HuH-7 (cell line): ENCODE measurements at places on chromosomes 7 and 10.

- no peak for DNase-seq
Measured at GRCh38 chr10:113230011-113230610, 280.1 kb downstream of the TCF7L2 start.

- DNase-seq, result no peak
Measured at GRCh38 chr7:117825132-117825531, 48.1 kb downstream of the CTTNBP2 start.

GRCh38 chr7:18221377-18222293 lies 194.0 kb upstream of the PRPS1L1 start:
- no peak for DNase-seq

DNA sequence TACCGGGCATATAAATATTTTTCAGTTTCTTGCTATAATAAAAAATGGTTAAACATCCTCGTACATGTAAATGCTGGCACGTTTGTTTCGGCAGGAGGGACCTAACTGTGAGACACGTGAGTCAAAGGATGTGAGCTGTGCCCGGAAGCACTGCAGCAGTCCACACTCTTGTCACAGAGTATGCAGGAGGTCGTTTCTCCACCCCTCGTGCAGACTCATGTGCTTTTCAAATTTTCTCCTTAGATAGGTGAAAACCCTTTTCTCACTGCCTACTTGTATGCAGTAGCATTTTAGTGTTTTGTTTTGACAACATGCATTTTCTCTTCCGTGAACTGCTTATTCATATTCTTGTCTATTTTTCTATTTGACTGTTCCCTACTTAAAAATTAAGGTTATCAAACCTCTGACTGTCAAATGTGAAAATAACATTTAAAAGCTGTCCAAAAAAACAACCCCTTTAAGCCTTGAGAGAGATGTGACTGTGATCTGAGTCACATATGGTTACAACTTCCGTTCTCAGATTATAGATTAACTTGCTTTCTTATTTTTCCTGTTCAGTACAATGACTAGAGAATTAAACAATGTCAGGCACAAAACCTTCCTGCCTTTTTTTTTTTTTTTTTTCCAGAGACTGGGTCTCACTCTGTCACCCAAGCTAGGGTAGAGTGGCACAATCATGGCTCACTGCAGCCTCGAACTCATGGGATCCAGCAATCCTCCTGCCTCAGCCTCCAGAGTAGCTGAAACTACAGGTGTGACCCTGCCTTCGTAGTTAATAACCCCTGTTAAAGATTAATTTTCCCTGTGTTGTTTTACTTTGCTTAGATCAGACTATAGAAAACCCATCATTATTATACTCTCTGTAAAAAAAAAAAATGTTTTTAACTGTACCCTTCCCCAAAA lies 45.1 kb downstream of the DPY19L1 start:
- DNase-seq, result no peak

GRCh38 chr7:132179681-132180080 lies 396.6 kb downstream of the PLXNA4 start:
- DNase-seq, result no peak

- no peak for DNase-seq
Measured at GRCh38 chr10:124728830-124729661, 15.1 kb downstream of the FAM53B start.

DNA sequence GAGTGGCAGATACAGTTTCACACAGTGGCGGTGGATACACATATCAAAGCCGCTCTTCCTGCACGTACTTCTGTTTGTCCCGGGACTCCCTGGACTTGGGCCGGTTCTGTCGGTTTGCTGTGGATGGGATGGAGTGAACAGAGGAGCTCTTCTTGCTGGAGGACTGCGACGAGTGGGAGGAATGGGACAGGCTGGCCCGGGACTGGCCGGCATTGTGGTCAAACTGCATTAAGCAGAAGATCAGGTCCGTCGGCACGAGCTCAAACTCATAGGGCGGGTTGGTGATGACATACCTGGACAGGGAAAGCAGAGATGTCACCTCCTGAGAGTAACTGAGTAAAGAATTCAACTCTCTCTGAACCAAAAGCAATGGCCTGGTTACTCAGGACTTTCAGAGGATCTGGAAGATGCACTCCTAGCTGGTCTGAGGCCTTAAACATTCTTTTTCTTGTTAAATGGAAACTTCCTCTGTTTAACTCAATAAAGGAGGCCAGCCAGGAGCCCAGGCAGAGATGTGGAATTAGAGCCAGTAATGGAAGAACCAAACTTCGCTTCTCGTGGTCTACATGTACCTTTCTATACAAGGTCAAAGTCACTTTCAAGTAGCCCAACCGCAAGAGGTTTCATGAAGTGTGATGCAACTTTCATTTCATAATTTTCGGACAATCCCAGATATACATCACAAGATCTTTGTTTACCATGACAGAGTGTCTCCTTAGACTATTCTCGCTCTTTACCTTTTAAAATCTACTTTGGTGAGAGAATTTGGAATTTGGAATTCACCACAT lies 750.2 kb downstream of the KCNMA1 start:
- no peak for DNase-seq

- peak; percentile 88 for DNase-seq
Measured at GRCh38 chr7:100130608-100131453, 4.1 kb downstream of the MBLAC1 start.

- peak; percentile 18 for DNase-seq
Measured at GRCh38 chr10:96093948-96094347, 36.1 kb upstream of the ZNF518A start.

DNA sequence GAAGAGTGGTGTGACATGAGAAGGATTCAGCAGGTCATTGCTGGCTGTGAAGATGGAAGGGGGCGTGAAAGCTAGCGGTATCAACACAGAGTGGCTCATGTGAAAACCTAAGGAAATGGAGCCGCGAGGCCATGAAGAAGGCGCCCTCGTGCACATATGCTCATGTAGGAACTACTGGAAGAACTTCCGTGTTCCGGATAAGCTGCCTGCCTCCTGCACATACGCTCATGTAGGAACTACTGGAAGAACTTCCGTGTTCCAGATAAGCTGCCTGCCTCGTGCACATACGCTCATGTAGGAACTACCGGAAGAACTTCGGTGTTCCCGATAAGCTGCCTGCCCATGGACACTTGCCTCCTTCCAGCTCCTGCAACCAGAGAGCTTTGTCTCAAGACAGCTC lies 179.1 kb downstream of the SDK1 start:
- DNase-seq, result no peak

GRCh38 chr7:133861876-133862275 lies 265.3 kb upstream of the LRGUK start:
- DNase-seq, result no peak

- no peak for DNase-seq
Measured at GRCh38 chr10:123527151-123527550, 139.0 kb upstream of the GPR26 start.

GRCh38 chr7:41051535-41051934 lies 651.4 kb downstream of the INHBA start:
- no peak for DNase-seq

DNA sequence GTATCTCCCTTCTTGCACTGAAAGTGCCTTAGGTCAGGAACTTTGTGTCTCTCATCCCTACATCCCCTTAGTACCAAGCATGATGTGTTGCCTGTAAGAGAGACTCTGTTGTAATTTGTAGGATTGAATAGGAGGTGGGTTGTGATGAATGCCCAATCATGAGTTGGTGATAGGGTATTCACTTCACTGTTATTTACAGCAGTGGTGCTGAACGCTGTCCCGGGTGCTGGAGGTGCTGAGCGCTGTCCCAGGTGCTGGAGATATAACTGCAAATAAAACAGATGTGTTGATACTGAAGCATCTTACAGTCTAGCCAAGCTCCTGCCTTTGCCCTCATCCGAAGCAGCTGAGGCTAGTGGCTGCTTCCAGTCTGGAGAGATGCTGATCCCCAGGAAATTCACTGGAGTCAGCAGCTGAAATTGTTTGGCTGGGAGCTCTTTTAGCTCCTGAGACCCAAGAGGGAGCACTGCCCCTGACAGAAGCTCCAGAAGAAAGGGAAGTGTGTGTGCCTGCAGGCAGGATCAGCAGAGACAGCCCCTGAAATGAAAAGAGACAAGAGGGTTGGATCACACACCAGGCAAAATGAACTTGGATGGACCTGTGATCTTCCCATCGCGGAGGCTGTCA lies 183.4 kb downstream of the SORCS3 start:
- peak; percentile 2 for DNase-seq

DNA sequence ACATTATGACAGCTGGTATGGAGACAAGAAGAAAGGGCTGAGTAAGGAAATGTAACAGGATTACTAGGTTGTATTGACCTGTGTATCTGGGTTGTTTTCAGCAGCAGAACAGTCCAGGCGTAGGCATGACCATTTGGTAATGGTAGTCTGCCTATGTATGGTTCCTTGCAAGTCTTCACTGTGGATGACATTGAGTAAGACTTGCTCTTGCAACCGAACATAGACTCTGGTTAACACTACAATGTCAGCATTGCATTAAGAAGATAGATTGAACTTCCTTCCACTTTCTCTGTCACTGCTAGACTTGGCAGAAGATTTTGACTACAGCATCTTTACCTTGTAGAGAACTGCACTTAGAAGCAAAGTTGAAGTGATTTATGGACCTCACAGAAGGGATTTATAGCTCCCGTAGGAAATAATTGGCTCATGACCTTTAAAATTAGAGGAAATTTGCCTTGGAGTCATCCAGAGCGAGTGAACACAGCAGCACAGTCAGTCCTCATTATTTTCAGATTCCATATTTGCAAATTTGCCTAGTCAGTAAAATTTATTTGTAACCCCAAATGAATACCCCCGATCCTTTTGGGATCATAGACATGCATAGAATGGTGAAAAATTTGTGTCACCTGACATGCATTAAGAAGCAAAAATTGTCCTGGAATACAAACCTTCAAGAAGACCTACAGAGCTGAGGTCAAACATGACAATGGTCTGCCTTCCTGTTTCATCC lies 79.6 kb upstream of the STRIP2 start:
- no peak for DNase-seq

DNA sequence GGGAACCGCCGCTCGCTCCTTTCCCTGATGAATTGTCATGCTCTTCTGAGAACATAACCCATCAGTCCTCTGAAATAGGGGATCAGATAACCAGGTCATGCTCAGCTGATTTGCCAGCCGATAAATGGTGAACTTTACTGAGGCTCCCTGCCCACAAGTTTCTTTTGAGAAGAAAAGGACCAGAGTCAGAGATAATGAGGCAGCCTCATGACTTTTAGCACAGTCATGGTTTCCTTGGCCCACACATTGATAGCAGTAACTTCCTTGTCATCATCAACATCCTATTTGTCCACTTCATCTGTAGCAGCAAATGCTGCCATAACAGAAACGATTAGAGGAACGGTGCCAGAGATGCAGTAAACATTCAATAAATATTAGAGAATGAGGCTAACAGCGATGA lies 509.0 kb downstream of the GATA3 start:
- DNase-seq, result no peak

GRCh38 chr7:92934096-92934495 lies 97.7 kb upstream of the CDK6 start:
- DNase-seq, result no peak

- no peak for DNase-seq
Measured at GRCh38 chr7:498678-499641, 20.7 kb downstream of the PDGFA start.

GRCh38 chr7:67267914-67268313 lies 271.3 kb downstream of the TYW1 start:
- no peak for DNase-seq

DNA sequence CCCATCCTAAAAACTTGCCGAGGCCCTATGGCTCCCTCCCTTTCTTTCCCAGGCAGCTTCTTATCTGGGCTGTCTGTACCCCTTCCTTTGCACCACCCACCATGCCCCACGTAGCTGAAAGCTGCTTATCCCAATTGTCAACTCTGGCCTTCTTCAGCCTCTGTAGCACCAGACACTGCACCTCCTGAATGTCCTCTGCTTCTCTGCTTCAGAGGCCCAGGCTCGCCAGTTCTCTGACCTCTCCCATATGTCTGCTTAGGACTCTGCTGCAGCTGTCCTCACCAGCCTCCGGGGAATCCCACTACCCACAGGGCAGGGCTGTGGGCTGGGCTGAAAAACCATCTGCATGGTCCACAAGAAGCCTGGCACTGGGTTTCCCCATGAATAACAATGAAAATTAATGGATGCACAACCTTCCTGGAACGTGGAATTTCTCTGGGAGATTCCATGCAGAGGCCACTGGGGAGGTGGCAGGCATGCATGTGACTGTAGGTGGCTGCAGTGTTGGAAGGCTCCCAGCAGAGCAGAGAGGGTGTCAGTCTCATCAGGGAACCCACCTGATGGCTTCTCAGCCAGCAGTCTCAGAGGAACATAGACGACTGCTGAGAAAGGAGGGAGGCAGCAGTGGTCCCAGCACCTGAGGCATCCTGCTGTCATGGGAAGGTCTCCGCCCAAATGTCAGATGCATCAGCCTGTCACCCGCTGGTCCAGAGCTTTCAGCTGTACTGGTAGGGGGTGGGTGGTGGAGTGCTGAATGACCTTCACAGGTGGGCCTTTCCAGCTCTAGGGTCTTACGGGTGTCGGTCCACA lies 16.8 kb upstream of the SH2D4B start:
- no peak for DNase-seq

GRCh38 chr7:27303026-27303425 lies 60.4 kb downstream of the EVX1 start:
- no peak for DNase-seq

DNA sequence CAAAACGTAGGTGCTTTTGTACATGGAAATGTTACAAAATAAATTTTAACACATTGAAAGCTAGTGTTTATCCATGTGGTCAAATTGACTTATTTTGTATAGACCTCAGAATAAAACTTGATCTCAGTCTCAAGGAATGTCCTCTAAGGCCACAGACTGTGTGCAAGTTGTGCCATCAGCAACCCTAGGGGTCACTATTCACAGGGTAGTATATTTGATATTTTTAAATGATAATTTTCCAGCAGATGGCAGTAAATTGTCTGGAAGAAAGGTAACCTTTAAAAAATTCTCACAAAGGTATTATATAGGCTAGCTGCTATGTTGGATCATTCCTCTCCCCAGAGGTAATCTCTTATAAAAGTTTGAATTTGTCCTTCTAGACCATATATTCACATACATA lies 12.9 kb upstream of the SNX10 start:
- DNase-seq, result no peak

DNA sequence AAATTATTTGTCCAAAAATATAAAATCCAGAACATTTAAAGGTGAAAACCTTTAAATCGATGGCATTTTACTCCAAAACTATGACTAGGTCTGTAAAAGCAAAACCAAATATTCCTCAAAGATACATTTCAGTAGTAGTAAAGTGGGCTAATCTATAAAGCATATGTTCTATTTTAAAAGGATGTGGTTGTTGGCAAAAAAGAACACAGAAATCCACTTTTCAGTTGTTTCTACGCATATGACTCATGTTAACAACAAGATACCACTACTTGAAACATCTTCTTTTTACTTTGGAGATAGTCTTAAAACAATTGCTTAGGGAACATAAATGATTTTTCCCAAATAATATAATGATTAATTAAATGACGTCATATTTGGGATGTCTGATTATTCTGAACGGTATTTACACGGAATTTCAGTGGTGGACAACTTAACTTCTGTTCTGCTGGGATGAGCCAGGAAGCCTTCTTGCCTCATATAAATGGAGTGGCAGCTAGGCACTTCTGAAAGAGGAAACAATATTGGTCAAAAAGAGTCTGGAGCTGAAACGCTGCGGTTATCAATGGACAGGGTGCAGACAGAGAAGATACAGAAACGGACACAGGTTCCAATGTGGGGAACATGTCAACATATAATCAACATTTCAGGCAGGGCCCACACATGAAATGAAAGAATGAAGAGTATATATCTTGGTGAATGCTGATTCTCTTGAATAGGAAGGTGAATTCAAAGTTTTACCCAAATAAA lies 78.5 kb downstream of the ETV1 start:
- DNase-seq, result no peak

- DNase-seq, result no peak
Measured at GRCh38 chr10:76540786-76541185, 1096.8 kb downstream of the KCNMA1 start.

- DNase-seq, result no peak
Measured at GRCh38 chr10:96390460-96390864, 31.7 kb upstream of the OPALIN start.

- DNase-seq, result no peak
Measured at GRCh38 chr10:62460393-62460792, 86.2 kb downstream of the ZNF365 start.
